Aorta (tissue), 5 donors: ENCODE measurements at places on chromosomes 16 and 17. TPM values are rescaled to one million over a fixed set of nuclear protein-coding genes. Genes with fewer than 3 reads are reported as not detected.

DNA sequence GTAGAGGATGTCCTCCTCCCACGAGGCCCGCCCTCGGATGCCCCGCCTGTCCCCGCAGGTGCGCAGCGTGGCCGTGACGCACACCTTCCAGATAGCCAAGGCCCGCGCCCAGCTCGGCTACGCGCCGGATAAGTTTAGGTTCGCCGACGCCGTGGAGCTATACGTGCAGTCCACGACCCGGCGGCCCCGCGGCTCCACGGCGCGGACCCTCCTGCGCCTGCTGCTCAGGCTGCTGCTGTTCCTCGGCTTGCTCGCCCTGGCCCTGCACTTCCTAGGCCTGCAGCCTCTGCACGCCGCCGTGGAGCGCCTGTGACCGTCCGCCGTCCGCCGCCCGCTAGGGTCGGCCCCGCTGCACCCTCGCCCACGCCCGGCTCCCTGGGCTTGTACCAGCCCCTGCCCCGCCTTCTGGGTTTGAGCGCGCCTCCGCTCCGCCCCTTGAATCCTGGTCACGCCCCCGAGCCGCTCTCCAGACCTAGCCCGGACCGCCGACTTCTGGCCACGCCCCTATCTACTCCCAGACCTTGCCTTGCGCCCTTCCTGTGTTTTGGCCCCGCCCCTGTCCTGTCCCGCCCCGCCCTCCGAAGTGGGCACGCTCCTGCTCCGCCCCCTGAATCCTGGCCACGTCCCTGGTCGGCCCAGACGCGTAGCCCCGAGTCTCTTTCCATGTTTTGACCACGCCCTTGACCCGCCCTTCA lies 15.8 kb upstream of the EEF2K start:
- H3K4me1 ChIP-seq: no peaks in the 10 kb centered on the region
- no peak overlapping the region for H3K27ac ChIP-seq
- no peaks in the 10 kb centered on the region for H3K27me3 ChIP-seq
- H3K36me3 ChIP-seq: no peaks in the 10 kb centered on the region
- H3K4me3 ChIP-seq: peak overlapping the region; percentile 21

Gene RETREG3
- total RNA-seq: 42.9 TPM

DNA sequence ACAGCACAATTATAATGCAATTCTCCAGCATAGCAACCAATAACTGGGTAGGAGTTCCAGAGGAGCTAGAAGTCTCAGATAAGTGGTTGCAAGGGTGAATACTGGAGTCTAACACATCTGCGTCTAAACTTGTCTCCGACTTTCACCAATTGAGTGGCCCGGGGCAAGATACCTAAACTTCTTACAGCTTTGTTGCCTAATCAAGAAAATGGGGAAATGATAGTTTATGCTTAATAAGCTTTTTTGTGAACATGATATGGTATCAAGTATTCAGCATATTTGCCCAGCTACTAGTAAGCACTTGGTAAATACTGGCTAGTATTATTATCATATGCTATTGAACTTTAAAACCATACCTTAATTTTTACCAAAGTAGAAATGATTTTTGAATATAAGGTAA lies 183.5 kb downstream of the KCNJ2 start:
- H3K27ac ChIP-seq: no peak overlapping the region
- no peaks in the 10 kb centered on the region for H3K27me3 ChIP-seq
- no peaks in the 10 kb centered on the region for H3K36me3 ChIP-seq
- no peak overlapping the region for H3K4me3 ChIP-seq

Gene PMP22
- total RNA-seq: 226 TPM

DNA sequence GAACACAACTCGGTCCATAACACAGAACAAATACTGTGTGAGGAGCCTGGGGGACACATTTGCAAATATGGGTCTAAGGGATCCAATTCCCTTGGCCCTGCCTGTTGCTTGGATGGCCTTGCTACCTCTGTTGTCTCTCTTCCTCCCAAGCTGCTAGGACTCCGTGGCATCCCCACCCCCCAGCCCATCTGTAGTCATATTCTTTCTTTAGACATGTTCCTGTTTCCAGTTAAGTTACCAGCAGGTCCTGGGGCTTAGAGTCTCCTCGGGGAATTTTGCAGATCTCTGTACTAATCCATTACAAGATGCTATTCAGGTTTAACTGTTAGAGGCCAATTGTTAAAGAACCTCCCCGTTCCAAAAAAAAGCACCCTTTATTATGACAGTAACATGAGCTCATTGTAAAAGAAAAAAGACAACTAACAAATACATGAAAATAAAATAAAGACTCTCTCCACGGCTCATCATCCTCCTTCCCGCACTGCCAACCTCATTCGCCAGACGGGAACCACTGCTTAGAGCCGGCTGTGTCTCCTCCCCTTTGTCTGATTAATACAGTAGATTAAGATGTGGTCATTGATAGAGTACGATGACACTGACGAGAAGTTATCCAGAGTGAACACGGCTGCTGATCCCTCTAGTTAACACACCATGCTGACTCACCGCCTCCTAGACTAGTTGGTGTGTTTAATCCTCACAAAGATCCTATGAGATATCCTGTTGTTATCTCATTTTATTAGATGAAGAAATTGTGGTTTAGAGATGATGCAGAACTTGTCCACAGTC lies 22.2 kb downstream of the HS3ST4 start:
- no peaks in the 10 kb centered on the region for H3K27me3 ChIP-seq
- H3K4me3 ChIP-seq: no peak overlapping the region
- no peaks in the 10 kb centered on the region for H3K4me1 ChIP-seq
- H3K36me3 ChIP-seq: no peaks in the 10 kb centered on the region

DNA sequence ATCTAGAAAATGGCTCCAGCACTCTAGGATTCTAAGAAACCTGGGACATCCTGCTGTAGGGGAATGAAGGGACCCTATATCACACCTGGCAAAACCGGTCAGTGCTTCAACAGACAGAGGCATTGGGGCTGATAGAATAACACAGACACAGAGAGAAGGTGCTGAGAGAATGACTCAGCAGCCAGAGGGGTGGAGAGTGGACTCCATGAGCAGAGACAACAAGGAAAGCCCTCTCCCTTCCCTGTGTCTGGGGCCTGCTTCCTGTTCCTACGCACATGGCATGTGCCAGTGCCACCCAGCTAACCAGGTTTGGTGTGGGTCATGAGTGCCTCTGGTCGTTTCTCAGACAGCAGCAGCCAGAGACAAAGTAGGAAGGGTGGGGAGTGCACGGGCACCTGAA lies 140.3 kb downstream of the CCT6B start:
- no peaks in the 10 kb centered on the region for H3K36me3 ChIP-seq
- no peaks in the 10 kb centered on the region for H3K27me3 ChIP-seq

Gene SULT1A4
- total RNA-seq: 4.8 TPM

DNA sequence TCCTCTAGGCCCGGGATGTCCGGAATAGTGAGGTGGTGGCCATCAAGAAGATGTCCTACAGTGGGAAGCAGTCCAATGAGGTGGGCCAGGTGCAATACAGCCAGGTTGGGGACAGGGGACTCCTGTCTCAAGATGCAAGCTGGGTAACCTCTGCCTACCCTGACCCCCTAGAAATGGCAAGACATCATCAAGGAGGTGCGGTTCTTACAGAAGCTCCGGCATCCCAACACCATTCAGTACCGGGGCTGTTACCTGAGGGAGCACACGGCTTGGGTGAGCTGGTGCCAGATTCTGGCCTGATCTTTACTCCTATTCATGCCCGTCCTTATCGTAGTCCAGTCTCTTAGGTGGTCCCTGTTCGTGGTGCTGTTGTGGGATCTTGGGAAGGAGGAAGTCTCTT lies 4.4 kb downstream of the TAOK2 start:
- no peak overlapping the region for H3K4me3 ChIP-seq
- H3K36me3 ChIP-seq: peaks cover 3% of the 10 kb centered on the region
- DNase-seq: peak; percentile 14
- no peaks in the 10 kb centered on the region for H3K27me3 ChIP-seq
- H3K27ac ChIP-seq: no peak overlapping the region

Gene RNF222
- total RNA-seq: not detected

GRCh38 chr16:280005-280460 lies 358 bp upstream of the ARHGDIG start:
- no peaks in the 10 kb centered on the region for H3K4me1 ChIP-seq
- DNase-seq: no peak
- H3K36me3 ChIP-seq: no peaks in the 10 kb centered on the region
- H3K27me3 ChIP-seq: no peaks in the 10 kb centered on the region

- no peak overlapping the region for H3K27ac ChIP-seq
- no peak overlapping the region for H3K4me3 ChIP-seq
- H3K4me1 ChIP-seq: no peaks in the 10 kb centered on the region
- no peak for DNase-seq
- no peaks in the 10 kb centered on the region for H3K27me3 ChIP-seq
Observed at GRCh38 chr16:84334482-84334881, 33.9 kb upstream of the ATP2C2 start.

Gene DPEP3
- total RNA-seq: not detected

- no peak for DNase-seq
- no peaks in the 10 kb centered on the region for H3K27me3 ChIP-seq
- no peak overlapping the region for H3K27ac ChIP-seq
- no peak overlapping the region for H3K4me3 ChIP-seq
Observed at GRCh38 chr16:86012221-86012620, 113.3 kb downstream of the IRF8 start.

Gene RNF43
- total RNA-seq: not detected

DNA sequence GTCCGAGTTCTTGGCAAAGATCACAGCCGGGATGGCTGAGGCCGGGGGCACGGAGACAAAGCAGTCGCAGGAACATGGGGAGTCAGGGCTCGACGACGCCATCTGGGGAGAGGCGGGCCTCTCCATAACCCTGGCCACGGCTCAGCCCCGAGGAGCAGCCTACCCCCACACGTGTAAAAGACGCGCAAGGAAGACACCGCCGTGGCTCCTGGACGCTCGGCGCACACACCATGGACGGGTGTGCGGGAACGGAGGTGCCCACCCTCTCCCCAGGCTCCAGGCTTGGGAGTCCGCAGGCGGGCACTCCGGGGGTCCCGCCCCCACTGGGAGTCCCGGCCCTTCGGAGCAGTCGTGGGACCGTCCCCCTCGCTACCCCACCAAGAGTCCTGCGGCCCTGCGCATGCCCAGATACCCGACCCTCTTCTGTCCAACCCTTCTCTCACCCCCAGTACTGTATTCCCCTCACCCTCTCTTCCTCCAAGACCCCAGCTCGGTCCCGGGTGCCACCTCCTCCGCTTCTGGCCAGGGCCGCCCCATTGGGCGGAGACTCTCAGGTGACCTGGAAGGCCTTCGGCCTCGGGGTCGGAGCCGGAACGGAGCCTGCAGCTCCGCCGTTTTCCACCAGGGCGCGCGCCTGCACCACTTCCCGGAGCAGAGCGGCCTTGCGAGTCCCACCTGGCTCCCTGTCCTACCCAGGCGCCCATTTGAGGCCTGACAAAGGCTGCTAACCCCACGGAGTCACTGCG lies at the start of gene SCRN2:
SCRN2 (minus strand) TSS at position 532 of the 746 bp plus-strand sequence; CDS start at position 102, 430 bp downstream.
- peak within 1 kb of the TSS; percentile 54 for H3K4me3 ChIP-seq
- no peaks in the 10 kb centered on the region for H3K4me1 ChIP-seq
- no peak within 1 kb of the TSS for H3K27ac ChIP-seq
- no peaks in the 10 kb centered on the region for H3K27me3 ChIP-seq
- DNase-seq: peak; percentile 96
- no peaks in the 10 kb centered on the region for H3K36me3 ChIP-seq

- no peak for DNase-seq
- H3K4me1 ChIP-seq: no peaks in the 10 kb centered on the region
- peaks cover 3% of the 10 kb centered on the region for H3K36me3 ChIP-seq
- H3K27me3 ChIP-seq: no peaks in the 10 kb centered on the region
Observed at GRCh38 chr16:54015147-54015546, 271.4 kb downstream of the IRX3 start.

GRCh38 chr16:54180421-54181359 lies 105.9 kb downstream of the IRX3 start:
- no peak overlapping the region for H3K27ac ChIP-seq
- H3K27me3 ChIP-seq: no peaks in the 10 kb centered on the region
- DNase-seq: no peak

DNA sequence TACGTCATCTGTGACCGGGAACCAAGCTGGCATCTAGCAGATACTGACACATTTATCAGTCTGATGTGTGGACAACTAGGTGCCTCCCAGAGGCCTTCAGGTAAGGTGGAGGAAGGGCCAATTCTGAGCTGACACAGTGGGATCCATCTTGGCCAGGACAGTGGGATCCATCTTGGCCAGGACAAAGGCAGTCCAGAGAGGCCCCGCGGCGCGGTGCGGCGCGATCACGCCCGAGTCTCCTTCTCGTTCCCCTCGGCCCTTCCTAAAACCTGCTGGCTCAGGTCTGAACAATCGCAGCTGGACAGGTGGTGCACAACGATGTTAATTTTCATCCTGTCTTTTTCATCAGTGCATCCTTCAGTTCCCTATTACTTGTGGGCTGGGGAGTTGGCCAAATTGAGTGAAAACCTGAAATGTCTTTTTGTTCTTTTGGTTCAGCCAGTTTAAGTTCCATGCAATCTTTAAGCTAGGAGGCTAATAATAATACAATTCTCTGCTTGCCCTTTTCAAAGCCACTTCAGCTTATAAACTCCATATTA lies 486 bp upstream of the WSB1 start:
- no peak for DNase-seq
- H3K27ac ChIP-seq: peak overlapping the region; percentile 49
- no peaks in the 10 kb centered on the region for H3K27me3 ChIP-seq
- H3K4me3 ChIP-seq: no peak overlapping the region
- no peaks in the 10 kb centered on the region for H3K36me3 ChIP-seq
- H3K4me1 ChIP-seq: no peaks in the 10 kb centered on the region

Gene OTOP3
- not detected for total RNA-seq

Gene SOX15
- 2.4 TPM for total RNA-seq

DNA sequence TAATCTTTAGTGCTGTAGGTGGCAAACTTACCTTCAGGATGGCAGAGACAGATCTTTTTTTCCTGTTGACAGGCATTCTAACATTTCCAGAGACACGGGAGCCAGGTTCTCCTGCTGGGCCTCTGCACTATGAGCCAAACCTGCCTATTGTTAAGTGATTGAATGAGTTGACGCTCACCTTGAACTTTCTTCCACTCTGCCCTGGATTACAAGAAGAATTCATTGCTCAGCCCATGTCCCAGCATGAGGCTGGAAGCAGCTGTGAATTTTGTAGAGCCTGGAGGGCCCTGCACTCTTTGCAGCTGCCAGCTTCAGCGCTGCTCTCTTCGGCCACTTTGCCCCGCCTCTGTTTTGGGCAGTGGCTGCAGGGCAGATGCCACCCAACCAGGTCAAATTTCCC lies 9.4 kb upstream of the SLC7A5 start:
- H3K27ac ChIP-seq: no peak overlapping the region
- no peak overlapping the region for H3K4me3 ChIP-seq
- no peaks in the 10 kb centered on the region for H3K27me3 ChIP-seq
- H3K36me3 ChIP-seq: no peaks in the 10 kb centered on the region

Gene VAT1L
- total RNA-seq: 9.3 TPM

Gene RND2
- 2.7 TPM for total RNA-seq

- H3K4me1 ChIP-seq: no peaks in the 10 kb centered on the region
- DNase-seq: no peak
- no peaks in the 10 kb centered on the region for H3K27me3 ChIP-seq
- H3K27ac ChIP-seq: no peak overlapping the region
- H3K4me3 ChIP-seq: no peak overlapping the region
Observed at GRCh38 chr17:19291646-19292376, 54.6 kb downstream of the EPN2 start.

GRCh38 chr16:88523309-88524161 lies 46.7 kb upstream of the ZC3H18 start:
- no peak overlapping the region for H3K27ac ChIP-seq
- no peaks in the 10 kb centered on the region for H3K27me3 ChIP-seq
- H3K4me1 ChIP-seq: no peaks in the 10 kb centered on the region
- DNase-seq: no peak
- no peak overlapping the region for H3K4me3 ChIP-seq

GRCh38 chr17:83103200-83103942 lies 24.0 kb downstream of the METRNL start:
- DNase-seq: peak; percentile 90
- H3K4me1 ChIP-seq: no peaks in the 10 kb centered on the region
- H3K4me3 ChIP-seq: no peak overlapping the region
- H3K27me3 ChIP-seq: no peaks in the 10 kb centered on the region
- H3K27ac ChIP-seq: no peak overlapping the region
